Globus pallidus (tissue), 1 donor: ENCODE measurements at places on chromosomes 6 and 20.

DNA sequence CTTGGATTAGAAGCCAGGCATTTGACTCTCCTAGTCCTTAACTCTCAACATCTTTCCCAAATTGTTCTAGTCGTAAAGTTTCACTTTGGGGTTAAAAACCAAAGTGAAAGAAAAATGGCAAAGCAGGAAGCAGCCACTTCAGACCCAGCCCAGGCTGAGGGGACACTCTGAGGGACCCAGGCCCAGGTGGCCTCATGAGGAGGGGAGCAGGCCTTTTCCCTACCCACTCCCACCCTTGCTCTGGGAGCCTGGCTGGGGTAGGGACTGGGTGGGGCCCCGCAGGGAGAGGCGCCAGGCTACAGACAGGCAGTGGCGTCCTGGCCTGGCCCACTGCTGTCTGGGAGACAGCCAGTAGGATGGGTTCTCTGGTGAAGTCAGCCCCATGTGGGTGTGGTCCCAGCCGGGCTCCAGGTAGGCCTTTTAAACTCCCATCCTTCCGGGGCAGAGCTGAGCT, 68.7 kb upstream of the MYL9 start:
- no peak for DNase-seq

- DNase-seq, result no peak
Observed at GRCh38 chr6:41757931-41758640, 10.9 kb upstream of the PGC start.

DNA sequence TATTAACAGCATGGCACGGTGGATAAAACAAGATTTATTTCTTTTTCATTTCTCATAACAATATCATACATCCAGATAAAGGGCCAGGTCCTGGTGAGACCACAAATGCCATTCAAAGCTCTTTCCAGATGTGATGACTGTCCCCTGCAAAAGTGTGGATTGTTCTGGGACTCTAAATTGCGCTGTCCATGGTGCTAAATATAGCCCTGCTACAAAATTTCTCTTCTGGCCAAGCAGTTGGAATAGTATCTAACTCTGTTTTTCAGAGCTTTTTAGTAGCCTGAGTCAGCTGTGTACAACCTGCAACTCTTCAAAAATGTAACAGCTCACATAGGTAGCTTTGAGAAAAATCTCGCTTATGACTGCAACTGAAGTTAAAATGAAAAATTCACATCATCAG, 115.8 kb downstream of the MANEA start:
- DNase-seq, result no peak

- no peak for DNase-seq
Observed at GRCh38 chr6:65627015-65627414, 80.0 kb downstream of the EYS start.

DNA sequence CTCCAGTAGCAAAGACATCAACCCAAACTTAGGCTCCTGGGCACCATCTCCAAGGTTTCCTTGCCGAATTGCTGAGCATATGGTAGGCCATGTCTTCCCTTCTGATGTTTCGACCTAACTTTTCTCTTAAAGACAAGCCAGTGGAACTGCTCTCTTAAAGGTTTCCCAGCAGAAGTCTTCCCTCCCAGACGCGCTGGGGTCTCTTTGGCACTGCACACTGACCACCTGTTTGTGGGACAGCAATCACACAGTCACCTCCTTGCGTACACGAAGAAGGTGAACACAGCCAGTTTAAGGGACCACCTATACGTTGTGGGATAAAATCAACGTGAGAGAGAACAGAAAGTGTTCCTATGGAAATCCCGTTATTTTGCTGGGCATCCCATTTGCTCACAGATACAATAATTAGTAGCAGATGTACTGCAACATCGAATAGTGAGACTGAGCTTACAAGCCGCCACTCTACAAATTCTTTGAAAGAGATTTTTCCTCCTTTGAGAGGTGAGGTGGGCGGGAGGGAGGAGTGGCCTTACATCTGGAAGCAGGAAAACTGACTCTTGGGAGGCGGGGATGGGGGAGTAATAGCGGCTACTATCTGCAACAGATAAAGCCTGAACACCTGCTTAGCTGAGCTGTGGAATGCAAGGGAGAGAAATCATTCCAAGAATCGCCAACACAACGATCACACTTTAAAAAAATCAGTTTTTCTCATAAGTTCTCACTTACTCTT, 9.9 kb downstream of the GRIK2 start:
- DNase-seq, result no peak

- no peak for DNase-seq
Observed at GRCh38 chr6:16742116-16742515, 19.1 kb downstream of the ATXN1 start.

GRCh38 chr6:157528931-157529653, 148.1 kb downstream of the ZDHHC14 start:
- no peak for DNase-seq

- DNase-seq, result no peak
Observed at GRCh38 chr20:29878281-29878741, 1379.2 kb upstream of the DEFB115 start.

DNA sequence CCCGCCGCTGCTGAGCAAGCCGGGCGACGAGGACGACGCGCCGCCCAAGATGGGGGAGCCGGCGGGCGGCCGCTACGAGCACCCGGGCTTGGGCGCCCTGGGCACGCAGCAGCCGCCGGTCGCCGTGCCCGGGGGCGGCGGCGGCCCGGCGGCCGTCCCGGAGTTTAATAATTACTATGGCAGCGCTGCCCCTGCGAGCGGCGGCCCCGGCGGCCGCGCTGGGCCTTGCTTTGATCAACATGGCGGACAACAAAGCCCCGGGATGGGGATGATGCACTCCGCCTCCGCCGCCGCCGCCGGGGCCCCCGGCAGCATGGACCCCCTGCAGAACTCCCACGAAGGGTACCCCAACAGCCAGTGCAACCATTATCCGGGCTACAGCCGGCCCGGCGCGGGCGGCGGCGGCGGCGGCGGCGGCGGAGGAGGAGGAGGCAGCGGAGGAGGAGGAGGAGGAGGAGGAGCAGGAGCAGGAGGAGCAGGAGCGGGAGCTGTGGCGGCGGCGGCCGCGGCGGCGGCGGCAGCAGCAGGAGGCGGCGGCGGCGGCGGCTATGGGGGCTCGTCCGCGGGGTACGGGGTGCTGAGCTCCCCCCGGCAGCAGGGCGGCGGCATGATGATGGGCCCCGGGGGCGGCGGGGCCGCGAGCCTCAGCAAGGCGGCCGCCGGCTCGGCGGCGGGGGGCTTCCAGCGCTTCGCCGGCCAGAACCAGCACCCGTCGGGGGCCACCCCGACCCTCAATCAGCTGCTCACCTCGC, 1.5 kb downstream of the ARID1B start:
- peak; percentile 41 for DNase-seq

DNA sequence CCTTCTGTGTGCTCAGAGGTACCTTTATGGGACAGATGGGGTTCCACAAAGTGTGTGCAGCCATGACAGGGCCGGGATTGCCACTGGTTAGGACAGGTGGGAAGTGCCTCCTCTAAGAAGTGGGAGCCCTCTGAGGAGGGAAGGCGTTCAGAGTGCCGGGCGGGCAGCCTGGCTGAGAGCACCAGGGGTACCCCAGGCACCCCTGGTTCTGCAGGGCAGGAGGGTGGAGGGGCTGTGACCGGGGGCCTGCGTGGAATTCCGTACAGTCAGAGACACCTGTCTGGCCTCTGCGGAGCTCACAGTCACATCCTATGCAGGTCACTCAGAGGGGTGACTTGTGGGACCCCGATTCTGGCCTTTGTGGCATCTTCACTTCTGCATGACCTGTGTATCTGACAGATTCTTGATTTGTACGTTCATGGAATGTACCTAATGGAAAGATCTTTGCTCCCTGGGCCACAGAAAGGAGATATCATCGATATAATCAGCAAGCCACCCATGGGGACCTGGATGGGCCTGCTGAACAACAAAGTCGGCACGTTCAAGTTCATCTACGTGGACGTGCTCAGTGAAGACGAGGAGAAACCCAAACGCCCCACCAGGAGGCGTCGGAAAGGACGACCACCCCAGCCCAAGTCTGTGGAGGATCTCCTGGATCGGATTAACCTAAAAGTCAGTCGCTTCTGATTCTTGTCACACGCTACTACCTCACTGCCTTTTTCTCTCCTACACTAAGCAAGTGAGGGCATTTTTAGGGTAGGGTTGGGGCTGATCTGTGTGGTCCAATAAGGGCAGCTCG, 190.9 kb downstream of the SASH1 start:
- DNase-seq, result no peak

GRCh38 chr6:150183105-150183504, 40.3 kb downstream of the PPP1R14C start:
- DNase-seq, result no peak

- no peak for DNase-seq
Observed at GRCh38 chr20:8390500-8390899, 258.4 kb downstream of the PLCB1 start.

- DNase-seq, result no peak
Observed at GRCh38 chr6:117138425-117138824, 126.9 kb upstream of the VGLL2 start.

GRCh38 chr6:132607544-132608233, 16.4 kb downstream of the TAAR2 start:
- no peak for DNase-seq

DNA sequence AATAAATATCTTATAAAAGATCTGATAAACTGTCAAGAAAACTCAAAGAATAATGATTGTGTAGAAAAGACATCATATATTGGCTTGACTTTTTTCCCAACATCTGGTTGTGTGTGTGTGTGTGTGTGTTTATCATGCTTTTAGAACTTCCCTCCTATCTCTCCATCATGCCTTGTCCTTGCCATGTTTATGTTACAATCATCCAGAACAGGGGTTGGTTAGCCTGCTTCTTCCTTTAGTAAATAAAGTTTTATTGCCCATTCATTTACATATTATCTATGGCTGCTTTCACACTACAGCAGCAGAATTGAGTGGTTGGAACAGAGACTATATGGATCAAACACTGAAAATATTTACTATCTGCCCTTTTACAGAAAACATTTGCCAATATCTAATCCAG, 52.8 kb upstream of the RIPOR2 start:
- no peak for DNase-seq
